ENCODE measurements at places on chromosomes 5 and 9. TPM values are rescaled to one million over a fixed set of nuclear protein-coding genes. Genes with fewer than 3 reads are reported as not detected.

GRCh38 chr9:69619233-69619632 lies 52.9 kb downstream of the APBA1 start:
- DNase-seq, result no peak

GRCh38 chr5:2921651-2922050 lies 170.2 kb upstream of the IRX2 start:
- DNase-seq, result no peak

DNA sequence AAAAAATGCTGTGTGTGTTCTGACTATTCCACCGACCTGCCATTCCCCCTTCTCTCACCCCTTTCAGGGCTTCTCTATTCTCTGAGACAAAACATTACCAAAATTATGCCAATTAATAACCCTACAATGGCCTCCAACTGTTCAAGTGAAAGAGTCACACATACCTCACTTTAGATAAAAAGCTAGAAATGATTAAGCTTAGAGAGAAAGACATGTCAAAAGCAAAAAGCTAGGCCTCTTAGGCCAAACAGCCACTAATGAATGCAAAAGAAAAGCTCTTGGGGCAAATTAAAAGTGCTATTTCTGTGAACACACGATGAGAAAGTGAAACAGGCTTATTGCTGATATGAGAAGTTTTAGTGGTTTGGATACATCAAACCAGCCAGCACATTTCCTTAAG lies 279.6 kb upstream of the GRAMD2B start:
- no peak for DNase-seq

RPS23 gene
- 969 TPM for total RNA-seq

- no peak for DNase-seq
These were observed 3.3 kb downstream of the SLC28A3 start for GRCh38 chr9:84337252-84337651.

DMRTA1 gene
- 0.44 TPM for total RNA-seq

DNA sequence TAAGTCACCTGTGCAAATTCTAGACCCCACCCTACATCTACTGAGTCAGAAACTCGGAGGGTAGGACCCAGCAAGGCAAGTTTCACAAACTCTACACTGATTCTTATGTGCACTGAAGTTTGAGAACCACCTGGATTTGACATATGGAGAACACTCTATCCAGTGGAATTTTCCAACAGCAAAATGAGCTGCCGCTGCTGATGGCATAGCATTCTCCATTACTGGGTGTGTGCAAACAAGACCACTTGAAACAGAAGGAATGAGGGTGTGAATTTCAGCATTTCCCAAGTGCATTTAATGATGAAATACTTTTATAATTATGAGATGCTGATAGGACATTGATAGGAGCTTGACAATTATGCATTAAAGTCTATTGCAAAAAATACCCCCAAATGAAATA lies 229.1 kb upstream of the IL12B start:
- DNase-seq, result no peak

GRCh38 chr9:25472681-25473080 lies 205.6 kb downstream of the TUSC1 start:
- DNase-seq, result no peak

CDX1 gene
- not detected for total RNA-seq

GRCh38 chr9:107054146-107054545 lies 191.2 kb downstream of the ZNF462 start:
- no peak for DNase-seq

GRCh38 chr9:99181206-99181605 lies 40.5 kb downstream of the ALG2 start:
- no peak for DNase-seq

DNA sequence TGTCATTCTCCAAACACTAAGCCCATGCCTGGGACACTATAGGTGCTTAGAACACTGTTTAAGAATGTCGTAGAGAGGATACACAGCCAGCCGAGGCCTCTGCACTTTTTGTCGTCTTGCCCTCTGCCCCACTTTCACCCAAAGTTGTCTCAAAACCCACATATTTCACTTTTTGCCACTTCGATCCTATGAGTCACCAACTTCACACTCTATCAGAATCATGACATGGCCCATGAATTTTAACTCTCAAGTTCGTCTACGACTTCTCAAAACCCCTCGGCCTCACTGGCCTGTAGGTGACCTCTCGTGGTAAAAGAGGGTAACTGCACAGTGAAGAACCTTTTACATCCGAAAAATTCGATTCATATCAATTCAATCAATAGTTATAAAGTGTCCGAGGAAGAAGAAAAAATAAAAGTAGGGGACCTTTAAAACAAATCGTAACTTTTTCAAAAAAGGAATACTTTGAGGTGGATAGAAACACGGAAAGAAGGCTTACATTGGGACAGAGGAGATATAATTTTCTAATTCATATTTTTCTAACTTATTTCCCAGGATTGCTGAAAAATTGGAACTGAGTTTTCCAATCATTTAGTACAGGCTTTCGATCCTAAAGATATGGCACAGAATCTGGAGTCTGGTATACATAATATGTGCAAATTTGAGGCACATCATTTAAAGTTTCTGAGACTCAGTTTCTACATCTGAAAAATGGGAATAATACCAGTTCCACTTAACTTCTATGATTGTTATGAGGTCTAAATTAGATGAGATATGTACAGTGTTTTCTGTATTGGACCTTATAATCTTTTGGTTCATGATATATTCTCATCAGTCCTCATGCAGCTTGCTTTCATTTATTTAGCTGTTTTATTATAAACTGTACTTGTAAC lies 122.6 kb downstream of the APBA1 start:
- DNase-seq, result no peak
